ENCODE measurements at places on chromosomes 1 and 21.
A peak's percentile ranks its signal among the peaks of the same experiment; 100 is the strongest.

DNA sequence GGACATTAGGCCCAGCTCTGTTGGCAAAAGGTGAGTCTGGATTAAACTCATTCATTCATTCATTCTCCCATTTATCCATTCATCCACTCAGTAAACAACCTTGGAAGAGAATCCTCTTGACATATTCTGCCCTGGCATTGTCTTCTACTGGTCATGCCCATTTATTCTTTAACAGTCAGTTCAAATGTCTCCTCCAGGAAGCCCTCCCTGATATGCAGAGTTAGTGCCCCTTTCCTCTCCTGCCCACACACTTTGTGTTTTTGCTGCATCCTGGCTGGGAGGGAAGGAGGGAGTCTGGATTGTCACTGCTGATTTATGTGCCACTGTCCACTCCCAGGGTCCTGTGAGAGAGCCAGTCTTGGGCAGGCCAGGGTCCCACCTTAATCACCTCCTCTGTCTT lies 600.3 kb downstream of the MATN1 start:
- DNase-seq = no peak

GRCh38 chr1:149997585-149998262 lies 12.8 kb downstream of the OTUD7B start:
- no peak for DNase-seq

DNA sequence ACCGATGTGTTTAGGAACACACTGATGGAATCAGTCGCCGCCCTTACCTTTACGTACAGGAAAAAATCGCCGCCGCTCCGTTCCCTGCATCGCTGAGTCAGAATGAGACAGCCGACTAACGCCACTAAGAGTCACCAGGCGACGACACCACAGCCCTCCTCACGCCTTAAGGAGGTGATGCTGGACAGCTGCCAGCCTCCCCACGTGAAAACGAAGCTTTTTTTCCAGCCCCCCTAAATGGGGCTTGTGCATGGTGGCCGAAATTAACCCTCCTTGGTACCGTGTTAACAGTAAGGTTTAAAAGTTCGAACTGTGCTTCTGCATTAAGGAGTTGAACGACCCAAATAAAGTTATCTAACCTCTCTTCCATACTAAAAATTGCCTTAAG lies 511 bp downstream of the DNTTIP2 start:
- DNase-seq = peak; percentile 14

DNA sequence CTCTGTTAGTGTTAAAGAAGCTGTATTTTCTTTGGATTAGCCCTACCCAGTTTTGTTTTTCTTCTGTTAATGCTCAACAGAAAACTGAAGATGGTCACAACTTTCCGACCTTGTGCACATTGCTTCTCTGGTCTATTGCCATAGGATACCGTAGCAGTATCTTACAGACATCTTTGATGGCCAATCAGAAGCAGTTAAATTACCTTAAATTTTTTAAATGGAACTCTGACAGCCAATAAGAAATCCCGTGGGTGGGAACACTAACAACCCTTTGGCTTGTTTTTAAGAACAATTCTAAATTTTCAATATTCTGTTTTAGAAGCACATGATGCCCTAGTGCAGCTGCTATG lies 17.2 kb downstream of the NFYC start:
- peak; percentile 53 for DNase-seq

- DNase-seq = no peak
Observed at GRCh38 chr1:193311226-193311948, 125.0 kb upstream of the B3GALT2 start.

- no peak for DNase-seq
Observed at GRCh38 chr1:212587016-212587887, 21.3 kb upstream of the ATF3 start.

DNA sequence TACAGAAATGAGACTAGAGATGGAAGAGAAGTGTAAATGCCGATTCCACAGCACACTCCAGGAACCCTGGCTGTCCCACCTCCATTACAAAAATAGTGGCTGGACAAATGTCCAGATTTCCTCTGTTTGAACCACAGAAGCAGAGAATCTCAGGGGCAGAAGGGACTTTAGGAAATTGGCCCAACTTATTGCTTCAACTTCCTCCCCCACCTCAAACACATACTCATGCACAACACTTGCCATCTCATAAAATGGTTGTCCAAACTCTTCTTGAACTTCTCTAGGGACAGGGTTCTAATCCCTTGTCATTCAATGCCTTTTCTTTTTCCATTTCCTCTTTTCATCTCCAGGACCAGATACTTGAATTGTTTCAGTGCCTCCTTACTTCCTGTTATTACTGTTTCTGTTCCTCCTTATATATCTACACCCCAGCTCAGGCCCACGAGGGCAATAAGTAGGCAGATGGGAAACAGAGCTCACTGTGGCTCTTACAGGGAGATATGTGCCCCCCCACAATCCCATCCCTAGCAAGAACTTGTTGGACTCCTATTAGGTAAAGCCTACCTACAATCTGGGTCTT lies 8.5 kb upstream of the B4GALT3 start:
- DNase-seq = no peak

DNA sequence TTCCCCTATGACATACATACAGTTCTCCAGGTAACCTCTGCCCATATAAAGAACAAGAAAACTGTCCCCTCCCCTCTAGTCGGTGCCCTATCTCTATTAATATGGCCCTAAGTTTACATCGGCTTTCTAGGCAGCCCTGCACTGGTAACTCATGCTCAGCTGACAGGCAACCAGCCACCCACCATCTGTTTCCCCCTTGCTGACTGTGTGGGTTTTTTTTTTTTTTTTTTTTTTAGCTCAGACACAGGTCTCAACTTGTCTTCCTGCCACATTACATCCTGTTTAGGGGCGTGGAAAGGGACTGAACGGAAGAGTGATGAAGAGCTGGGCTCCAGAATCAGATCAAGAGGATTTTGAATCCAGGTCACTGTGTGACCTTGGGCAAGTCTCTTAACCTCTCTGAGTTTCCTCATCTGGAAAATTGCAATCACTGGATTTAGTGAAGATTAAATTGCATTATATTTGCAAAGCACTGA lies 14.0 kb downstream of the LAPTM5 start:
- no peak for DNase-seq

- no peak for DNase-seq
Observed at GRCh38 chr1:116923421-116923820, 13.7 kb downstream of the PTGFRN start.

DNA sequence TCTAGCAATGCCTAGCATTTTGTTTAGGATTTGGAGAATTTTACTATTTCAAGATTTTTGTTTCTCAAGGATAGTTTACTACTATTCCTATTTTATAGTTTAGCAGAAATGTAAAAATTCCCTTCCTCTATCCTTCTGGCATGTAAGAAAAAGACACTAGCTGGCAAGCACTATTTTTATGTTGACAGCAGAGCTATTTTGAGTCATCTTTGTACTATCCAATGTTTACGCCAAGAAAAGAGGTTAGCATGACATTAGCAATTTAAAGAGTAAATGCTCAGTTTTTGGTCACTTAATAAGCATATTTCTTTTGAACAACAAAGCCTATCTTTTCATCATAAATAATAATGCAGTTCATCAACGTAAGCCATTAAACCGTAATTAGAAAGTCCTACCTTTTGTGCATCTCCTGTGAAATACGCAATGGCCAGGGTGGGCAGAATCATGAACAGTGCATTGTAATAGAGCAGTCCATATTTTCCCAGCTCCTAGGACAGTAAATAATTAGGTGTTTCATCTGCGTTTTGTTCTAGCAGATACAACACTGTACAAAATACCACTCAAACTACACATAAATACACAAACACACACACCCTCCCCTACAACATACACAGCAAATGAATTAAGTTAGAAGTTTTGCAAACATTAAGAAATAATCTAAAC lies 12.0 kb downstream of the SLC35D1 start:
- DNase-seq = no peak

DNA sequence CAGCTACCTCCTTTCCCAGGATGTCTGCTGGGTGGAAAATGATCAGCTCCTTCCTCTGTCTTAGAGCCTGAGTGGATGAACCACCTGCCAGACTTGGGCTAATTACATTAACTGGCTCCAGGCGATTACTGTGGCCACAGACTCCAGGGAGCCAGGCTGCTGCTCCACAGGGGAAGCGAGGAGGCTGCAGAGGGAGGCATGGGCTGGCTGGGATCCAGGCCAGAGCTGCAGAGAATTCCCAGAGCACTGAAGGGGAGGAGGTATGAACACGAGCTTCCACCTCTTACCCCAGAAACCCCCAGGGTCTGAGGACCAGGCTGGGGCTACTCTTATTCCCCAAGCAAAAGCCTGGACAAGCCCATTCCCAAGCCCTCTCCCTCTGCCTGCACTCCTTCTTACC lies 136.0 kb upstream of the KLHDC7A start:
- no peak for DNase-seq

DNA sequence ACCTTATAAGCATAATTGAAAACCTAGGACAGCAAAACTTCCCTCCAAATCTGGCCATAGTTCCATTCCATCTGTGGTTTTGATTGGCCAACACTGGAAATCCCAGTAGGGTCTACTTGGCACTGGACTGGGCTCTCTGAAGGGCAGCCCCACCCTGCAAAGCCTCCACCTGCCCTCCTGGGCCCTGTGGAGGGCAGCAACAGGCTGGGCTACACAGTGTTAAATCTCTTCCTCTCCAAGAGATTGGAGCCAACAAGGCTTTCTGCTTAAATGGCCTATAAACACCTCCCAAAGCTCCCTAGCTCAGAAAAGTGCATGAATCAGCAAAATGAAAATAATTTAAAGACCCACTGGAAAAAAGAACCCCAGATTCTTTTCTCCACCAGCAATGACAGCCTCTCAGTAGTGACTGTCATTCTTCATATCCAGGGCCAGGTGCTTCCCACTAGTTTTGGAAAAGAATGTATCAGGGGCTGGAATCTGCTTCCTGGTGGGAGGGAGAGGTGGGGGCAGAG lies 58.5 kb downstream of the BEND5 start:
- no peak for DNase-seq

- no peak for DNase-seq
Observed at GRCh38 chr1:68429233-68429808, 20.4 kb downstream of the RPE65 start.

DNA sequence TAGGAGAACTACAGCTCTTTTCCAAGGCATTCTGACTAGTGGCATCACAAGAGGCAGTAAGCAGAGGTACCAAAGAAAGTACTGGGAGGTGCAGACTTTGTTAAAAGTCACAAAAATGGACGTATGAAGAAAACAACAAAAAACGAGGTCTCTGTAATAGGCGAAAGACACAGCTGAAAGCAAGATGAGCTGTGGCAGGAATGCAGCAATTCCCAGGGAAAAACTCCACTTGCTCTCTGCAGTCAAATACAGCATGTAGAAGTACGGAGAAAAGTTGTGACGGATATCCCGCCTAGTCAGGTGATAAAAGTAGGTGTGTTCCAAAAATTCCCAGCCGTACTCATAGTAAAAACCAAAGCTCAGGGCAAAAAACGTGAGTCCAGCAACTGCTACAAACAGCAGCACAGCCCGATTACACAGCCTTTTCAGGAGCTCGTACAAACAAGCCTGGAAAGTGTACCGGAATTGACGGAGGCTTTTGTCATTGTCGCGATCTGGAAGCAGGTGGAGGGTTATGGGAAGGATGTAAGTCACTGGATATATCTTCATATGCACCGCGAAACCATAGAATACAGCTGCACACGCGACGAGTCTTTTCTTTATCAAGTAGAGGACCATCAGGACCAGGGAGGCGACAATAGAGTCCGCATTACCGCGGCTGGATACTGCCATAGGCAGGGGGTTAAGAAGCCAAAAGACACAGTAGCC lies 979 bp downstream of the PIGM start:
- no peak for DNase-seq

- DNase-seq = no peak
Observed at GRCh38 chr1:202592146-202592545, 118.1 kb downstream of the SYT2 start.

- DNase-seq = no peak
Observed at GRCh38 chr1:218866507-218866906, 307.2 kb upstream of the LYPLAL1 start.

DNA sequence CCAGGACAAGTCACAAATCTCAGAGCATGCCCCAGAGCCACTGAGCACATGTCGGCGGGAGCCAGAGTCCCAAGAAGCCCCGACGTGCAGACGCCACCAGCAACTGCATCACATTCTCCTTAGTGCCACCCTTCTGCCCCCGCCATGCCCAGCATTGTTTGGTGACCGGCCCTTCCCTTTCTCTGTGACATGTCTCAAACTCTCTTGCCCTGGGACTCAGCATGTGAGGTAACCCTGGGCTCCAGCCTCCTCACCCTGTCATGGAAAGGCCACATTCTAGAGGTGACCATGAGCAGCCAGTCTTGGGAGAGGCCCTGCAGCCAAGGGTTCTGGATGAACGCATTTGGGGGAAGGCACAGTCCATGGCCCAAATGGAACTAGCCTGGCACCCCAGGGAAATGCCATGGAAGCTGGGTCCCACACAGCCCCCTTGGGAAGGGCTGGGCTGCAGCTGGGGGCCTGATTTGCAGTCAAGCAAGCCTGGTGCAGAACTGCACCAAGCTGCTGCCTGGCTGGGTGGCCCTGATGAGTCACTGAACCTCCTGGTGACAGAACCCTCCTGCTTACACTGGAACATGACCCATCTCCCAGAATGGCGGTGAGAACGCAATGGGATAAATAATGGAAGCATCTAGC lies 94.4 kb downstream of the ITPKB start:
- no peak for DNase-seq

DNA sequence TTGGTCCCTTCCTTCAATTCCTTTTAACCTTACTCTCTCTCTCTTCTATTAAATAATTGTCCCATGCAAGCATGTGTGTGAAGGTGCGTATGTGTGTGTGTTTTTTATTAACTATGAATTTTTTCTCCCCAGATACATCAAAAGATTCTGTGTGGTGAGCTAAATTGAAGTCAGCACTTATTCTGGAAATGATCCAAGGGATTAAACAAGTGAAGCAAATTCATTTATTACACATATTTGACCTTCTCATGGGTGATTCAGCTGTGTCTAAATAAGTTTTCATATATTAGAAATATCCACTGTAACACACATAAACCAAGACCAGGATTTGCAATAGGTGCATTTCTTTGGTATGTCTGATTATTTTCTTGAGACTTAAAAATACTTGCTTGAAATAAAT lies 24.3 kb downstream of the CHODL start:
- DNase-seq = no peak

DNA sequence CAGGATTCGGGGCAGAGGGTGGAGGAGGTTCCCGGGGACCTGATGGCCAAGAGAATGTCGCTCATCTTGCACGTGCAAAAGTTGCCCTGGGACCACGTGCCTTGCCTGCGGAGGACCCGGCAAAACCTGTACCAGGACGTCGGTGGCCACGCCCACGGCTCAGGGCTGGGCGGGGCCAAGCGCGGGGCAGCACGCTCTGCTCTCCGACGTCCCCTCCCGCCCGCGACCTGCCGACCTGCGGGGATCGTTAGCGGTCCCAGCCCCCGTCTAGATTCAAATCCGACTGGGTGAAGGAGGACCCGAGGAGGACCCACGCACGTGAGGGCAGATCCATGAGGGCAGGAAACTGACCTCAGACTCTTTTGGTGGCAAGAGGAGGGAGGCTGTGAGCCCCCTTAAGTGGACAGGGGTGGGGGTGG lies at the start of gene C1orf167:
Gene C1orf167 (plus strand): TSS at position 206 of the 419 bp plus-strand sequence. CDS start 2,208 bp downstream, outside the sequence.
- DNase-seq = no peak

- DNase-seq = no peak
Observed at GRCh38 chr1:24919791-24920532, 10.1 kb downstream of the RUNX3 start.

Measured in epithelial cell of prostate (primary cell).